ENCODE measurements at places on chromosomes 16 and 17.
A peak's percentile ranks its signal among the peaks of the same experiment; 100 is the strongest.

GRCh38 chr17:28325211-28325610 lies 6.2 kb downstream of the TMEM97 start:
- no peak for DNase-seq

GRCh38 chr17:57009737-57010445 lies 32.0 kb downstream of the SCPEP1 start:
- peak; percentile 37 for DNase-seq

GRCh38 chr17:27605409-27605808 lies 25.6 kb upstream of the LGALS9 start:
- no peak for DNase-seq

- DNase-seq: no peak
Measured at GRCh38 chr16:67120025-67120424, 10.3 kb downstream of the PHAF1 start.

DNA sequence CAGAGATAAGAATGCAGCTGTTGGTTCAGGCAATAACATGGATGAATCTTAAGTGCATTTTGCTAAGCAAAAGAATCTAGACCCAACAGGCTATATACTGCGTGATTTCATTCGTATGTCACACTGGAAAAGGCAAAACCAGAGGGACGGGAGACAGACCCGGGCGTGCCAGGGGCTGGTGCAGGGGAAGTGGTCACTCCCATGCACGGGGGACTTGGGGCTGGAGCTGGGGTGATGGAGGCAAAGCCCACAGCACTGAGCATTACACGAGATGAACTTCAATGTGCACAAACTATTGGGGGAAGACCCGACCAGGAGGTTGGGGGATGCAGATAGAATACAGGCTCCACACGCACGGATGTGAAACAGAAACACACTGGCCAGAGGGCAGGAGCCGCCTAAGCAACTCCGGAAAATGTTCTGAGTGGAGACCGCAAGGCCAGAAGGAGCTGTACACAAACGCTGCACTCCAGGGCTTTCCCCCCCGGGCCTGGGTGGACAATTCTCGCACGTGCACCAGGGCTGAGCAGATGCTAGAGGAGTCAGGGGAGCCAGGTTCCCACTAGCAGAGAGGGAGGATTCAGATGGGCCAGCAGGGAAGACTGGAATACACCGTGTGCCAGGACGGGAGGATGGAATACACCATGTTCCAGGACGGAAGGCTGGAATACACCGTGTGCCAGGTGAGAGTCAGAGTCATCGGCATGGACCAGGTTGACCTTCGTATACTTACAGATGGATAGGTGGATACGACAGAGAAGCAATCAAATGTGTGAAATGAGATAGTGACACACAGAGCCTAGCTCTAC lies 11.3 kb downstream of the LMF1 start:
- DNase-seq: no peak

All from large intestine (tissue), 12 donors.